ENCODE measurements at places on chromosomes 6 and 20.

DNA sequence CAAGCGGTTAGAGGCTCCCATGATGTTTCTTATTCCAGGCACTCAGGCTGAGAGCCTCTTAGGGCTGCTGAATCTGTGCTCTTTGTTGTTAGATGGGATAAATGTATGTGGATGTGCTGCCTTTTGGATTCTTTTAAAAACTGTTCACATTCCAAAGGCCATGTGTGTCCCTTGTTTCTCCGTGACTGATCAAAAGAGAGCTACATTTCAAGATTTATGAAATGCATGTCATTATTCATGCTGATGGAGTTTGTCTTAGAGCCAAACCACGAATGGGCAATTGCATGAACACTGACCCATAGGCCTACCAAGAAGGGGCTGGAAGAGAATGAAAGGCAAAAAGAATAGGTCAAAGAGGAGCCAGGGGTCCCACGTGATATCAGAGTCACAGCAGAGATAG lies 104.9 kb upstream of the TSHZ2 start:
- no peak for DNase-seq

DNA sequence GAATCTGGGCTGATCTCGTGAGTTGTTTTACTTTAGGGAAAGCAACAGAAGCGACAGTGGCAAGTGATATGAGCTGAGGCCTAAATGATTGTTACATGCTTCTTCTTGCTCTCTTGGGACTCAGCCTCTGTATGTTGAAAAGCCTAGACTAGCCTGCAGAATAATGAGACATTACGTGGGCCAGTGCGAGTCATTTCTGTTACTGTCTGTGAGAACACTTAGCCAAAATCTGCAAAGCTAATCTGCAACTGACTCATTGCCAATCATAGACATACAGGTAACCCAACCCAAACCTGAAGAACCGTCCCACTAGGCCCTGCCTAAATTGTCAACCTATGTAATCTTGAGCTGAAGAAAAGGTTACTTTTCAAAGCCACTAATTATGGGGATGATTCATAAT lies 77.4 kb upstream of the F13A1 start:
- DNase-seq: no peak

DNA sequence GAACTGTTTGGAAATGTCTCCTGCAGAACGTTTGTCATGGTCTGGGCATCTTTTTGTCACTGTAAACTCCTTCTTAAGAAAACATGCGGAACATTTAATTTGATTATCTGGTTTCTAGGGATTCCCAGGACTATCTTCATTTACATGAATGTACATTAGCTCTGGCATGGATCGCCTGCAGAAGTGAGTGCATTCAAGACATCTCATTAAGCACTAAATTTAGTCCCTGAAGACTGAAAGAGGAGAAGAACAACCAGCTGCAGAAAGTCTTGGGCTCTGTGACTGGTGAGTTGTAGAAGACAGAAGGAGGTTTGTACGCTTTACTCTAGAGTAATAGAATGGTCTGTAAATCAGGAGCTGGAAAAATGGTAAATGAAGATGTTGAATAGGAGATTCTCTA lies 540.7 kb downstream of the BCKDHB start:
- no peak for DNase-seq

DNA sequence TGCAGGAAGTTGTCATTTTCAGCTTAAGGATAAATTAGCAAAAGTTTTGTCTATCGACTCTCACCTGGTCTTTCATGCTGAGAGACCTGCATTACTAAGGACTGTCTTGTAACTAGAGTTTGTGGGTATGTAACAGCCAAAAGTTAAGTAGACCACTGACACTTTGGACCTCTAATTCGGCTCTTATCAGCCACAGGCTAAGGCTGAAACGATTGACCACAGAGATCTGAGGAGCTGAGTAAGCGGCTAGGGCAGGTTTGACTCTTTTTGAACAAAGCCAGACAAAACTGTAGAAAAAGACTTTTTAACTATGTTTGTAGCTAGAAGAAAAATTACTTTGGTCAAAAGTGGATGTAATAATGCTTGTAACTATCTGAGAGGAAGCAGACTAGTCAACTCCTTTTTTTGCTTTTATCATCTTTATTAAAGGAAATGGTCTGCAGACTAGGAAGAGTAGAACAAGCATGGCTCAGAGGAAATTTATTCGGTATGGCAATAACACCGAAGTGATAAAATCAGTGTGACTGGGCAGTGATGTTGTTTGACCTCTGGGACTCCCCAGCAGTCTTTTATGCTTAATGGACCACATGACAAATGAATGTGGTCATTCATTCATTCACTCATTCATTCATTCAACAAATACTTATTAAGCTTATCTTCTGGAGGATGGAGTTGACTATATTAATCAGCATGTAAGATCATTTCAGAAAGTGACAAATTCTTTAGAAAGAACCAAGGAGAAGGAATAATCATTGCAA lies 725.0 kb upstream of the HS3ST5 start:
- no peak for DNase-seq

DNA sequence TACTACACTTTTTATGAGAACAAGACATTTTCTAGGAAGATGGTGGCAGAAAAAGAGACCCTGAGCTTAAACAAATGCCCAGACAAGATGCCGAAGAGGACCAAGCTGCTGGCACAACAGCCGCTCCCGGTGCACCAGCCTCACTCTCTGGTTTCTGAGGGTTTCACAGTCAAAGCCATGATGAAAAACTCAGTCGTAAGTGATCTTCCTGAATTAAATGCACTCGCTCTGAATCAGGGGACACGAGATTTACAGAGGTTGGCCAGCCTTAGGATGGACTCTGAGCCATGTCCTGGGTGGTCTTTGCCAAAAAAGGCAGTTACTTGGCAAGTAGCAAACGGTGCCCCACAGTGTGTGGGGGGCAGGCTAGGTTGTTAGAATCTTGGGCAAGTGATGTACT lies 423 bp downstream of the PACRG start:
- no peak for DNase-seq

DNA sequence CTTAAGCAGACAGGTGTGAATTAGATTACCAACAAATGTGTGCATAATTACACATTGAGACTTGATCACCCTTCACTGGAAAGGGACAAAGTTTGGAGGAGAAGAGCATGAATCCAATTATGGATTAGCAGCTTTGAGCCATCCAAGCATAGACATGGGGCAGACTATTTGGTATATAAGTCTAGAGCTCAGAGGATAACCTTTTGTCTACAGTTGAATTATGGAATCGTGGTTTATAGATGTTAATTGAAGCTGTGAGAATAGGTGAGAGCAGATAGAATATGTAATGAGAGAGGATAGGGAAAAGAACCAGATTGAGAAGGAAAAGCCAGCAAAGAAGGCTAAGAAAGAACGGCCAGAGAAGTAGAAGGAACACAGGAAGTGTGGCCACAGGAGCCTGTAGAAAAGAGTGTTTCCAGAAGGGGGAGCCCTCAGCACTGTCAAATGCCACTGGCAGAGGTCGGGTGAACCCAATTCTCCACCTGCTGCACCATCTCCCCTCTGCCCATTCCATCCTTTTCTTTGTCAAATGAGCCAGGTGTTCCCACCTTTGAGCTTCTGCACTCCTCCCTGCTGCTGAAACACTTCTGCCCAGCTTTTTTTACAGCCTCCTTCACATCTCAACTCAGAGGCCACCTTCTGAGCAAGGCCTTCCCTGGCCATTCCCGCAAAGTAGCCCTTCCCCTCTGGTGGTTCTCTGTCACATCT lies 7.3 kb downstream of the DNTTIP1 start:
- DNase-seq: peak; percentile 77

- DNase-seq: no peak
Measured at GRCh38 chr20:1798982-1799381, 96.2 kb upstream of the SIRPA start.

DNA sequence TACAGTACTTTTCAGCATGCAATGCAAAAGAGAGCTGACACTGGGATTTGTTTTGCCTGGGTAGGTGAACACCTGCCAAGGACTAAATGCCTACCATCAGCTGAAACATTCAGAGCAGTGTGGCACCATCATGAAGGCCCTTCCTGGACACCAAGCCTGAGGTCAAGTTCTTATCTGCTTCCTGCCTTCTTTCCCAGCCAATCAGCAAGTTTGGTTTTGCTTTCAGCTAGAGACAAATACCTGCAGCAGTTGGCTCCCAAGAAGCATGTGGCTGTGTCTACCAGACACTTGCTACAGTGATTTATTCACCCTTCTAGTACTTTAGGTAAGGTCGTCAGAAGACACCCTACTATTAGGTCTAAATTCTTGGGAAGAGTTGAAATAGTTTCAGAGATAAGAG lies 112.8 kb downstream of the TBX18 start:
- no peak for DNase-seq

- no peak for DNase-seq
Measured at GRCh38 chr6:108365478-108365877, 70.6 kb downstream of the AFG1L start.

DNA sequence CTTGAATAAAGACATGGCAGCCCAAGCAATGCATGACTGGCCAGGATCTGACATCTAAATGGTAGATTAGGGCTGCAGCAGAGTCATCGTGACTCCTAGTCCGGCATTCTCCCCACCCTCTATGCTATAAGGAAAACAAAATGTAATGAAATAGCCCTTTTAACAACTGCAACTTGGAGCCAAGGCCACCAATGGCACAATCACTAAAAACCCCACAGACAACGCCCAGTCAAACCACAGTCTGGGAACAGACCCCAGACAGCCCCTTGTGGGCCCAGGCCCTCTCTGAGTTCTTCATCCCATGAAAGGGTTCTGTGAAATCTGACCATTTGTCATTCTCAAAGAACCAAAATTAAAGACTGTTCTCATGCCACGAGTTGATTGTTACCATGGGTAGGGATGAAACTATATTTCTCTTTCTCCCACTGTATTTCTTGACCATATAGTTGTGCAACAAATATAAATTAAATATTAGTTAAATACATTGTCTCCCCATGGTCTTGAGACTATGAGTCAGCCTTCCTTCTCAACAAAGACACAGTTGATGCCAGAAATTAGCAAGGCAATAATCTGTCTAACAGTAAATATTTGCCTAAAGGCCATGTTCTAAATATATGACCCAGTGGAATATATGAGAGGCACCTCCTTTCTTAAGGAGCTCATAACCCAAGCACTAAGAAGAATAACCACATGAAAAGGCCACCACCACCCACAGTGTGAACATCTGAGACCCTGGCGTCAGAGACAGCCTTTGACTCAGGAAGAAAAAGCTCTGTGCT lies 85.6 kb upstream of the SSTR4 start:
- no peak for DNase-seq

- no peak for DNase-seq
Measured at GRCh38 chr20:39269493-39270217, 307.5 kb downstream of the DHX35 start.

GRCh38 chr20:13012886-13013285 lies 4.1 kb downstream of the SPTLC3 start:
- DNase-seq: no peak

GRCh38 chr6:140345935-140346334 lies 971.5 kb upstream of the CITED2 start:
- no peak for DNase-seq

- DNase-seq: no peak
Measured at GRCh38 chr6:134819236-134819635, 130.7 kb downstream of the ALDH8A1 start.

GRCh38 chr20:2151858-2152281 lies 50.2 kb downstream of the STK35 start:
- no peak for DNase-seq

- peak; percentile 21 for DNase-seq
Measured at GRCh38 chr20:21396599-21397340, 556 bp downstream of the NKX2-4 start.

DNA sequence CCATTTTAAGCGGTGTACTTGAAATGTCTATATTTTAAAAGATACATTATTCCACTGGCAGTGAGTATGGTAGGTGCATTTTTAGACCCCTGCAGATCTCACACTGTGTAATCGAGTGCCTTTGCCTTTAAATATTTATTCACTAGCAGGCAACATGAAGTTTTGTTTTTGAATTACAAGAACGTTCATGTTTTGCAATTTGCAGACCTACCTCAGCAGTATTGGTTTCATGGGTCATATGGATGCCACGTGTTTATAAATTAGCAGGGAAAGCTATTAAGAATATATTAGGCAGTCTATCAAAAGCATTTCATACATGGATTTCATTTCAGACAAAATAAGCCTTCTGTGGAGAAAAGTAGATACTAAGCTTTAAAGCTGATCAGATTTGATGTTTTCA lies 7.2 kb downstream of the MAP3K4 start:
- no peak for DNase-seq
